ENCODE measurements at places on chromosomes 6 and 20.

GRCh38 chr6:8651998-8652397 lies 216.7 kb upstream of the SLC35B3 start:
- DNase-seq, result no peak

- no peak for DNase-seq
Measured at GRCh38 chr6:156021746-156022396, 566.2 kb upstream of the NOX3 start.

DNA sequence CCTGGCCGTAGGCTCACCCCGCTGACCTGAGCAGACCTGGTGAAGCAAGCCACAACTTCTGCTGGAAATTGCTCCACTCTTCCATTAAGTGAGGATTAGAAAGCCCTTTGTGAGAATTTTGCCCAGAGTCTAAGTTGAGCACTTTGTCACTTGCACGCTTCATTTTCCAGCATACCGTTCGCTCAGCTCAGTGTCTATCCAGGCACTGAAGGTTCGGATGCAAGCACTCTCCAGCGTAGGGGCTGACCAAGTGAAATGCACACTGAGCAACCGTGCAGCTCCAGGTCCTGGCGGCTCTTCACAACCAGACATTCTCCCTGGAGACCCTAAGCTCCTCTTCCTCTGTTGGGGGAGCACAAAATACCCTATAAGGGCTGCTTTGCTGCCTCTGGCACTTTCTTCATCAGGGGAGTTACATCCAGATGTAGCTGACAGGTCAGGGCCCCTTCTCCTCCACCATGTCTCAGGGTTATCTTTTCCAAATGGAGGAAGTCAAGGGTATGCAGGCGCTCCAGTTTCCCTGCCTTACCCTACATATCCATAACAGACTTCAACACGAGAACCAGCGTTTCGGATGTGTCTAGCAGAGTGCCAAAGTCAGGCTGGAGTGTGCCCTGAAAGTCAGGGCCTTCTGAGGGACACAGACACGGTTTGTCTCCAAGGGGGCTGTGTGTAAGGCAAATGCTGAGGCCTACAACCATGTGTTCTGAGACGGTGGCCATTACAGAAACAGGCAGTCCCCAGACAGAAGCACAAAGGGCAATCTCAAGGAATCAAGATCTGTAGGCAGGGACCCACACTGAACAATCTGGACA lies 146.7 kb upstream of the AFDN start:
- no peak for DNase-seq

DNA sequence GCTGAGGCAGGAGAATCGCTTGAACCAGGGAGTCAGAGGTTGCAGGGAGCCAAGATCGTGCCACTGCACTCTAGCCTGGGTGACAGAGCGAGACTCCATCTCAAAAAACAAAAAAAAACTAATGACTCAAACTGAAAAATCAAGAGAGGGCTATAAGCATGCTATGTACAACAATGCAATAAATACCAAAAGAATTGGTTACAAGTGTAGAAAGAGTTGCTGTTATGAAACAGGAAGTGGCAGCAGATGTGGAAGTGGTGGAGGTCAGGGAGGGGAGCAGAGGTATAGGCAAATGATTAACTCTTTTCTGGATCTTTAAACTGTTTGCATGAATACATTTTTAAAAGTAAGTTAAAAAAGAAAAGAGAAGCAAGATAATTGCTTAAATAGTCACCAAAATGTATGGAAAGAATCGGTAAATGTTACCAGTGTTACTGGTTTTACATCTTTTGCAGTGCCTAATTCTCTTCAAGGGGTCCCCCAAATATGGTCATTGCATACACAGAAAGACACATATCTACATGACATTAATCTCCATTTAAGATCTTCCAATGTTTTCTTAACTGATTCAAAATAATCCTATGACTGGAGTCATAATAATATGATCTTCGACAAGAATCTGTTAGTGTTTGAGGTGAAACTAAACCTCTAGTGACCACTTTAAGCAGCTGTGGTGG lies 15.0 kb downstream of the CALHM6 start:
- no peak for DNase-seq

GRCh38 chr6:16635291-16635809 lies 125.9 kb downstream of the ATXN1 start:
- no peak for DNase-seq
